GM23338 (cell line): ENCODE measurements at places on chromosomes 2 and 18.
A peak's percentile ranks its signal among the peaks of the same experiment; 100 is the strongest.

DNA sequence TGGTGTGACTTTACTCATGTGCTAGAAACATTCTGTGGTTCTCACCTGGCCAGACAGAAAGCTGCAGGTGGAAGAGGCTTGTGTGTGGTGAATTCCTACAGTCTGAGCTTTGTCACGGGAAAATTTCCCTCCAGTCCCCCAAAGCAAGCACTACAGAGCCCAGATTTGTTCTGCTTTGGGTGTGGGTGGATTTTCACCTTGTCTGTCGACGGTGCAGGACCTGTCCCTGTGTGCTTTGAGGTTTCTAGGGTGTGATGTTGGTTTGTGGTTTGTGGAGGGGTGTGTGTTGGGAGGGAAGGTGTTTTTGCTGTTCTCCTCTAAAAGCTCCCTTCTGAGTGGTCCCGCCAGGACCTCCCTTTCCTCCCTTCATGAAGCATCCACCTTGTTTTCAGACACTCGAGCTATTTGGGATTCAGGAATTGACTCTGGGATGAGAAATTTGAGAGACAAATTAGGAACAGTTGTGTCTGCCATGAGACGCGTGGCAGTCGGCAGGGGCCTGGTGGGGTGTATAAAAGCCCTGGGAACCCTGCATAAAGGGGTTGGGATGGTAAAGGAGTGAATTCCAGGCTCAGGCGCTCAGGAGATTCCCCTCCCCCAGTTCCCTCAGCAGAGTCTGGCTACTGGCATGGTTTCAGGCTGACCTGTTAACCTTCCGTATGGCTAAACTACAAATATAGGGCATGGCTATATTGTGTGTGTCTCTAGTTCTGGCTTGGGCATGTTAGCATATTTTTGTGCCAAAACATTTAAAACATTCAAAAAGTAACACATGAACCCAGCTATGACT, 65.5 kb downstream of the DGKD start:
- DNase-seq = peak; percentile 68

GRCh38 chr2:1400943-1401735, 12.1 kb upstream of the TPO start:
- DNase-seq = no peak

- DNase-seq = peak; percentile 79
Observed at GRCh38 chr2:3179208-3179607, 198.4 kb downstream of the EIPR1 start.

DNA sequence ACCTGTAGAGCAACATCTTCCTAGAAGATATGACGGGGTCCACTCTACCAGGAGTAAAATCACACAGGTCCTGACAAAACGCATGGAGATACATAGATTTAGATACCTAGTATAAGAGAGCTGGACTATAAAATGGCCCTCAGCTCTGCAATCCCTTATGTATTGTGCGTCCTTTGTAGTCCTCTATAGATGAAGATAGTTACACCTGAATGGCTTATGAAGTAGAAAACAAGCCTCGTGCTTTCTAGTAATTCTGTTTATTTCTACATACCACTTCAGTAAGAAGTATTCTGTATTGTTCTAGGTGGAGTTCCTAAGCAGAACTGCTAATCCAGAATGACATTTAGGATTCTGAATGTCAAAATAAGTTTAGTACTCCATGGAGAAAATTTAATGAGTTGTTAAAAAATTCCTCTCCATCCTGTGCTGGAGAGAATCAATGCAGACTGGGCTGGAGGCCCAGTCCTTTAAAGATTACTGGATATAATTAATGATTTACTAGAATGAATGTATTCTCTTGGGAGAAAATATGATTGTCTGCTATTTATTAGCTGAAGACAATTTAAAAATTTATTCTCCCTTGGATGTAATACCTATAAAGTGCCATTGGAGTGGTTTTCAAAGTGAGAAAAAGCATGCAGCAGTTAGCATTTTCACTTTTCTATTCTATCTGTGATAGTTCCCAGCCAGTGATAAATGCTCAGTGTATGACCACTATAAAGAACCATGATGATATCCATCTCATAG, 147.3 kb upstream of the UNC80 start:
- DNase-seq = no peak

- no peak for DNase-seq
Observed at GRCh38 chr2:210009896-210010295, 7.5 kb downstream of the RPE start.

DNA sequence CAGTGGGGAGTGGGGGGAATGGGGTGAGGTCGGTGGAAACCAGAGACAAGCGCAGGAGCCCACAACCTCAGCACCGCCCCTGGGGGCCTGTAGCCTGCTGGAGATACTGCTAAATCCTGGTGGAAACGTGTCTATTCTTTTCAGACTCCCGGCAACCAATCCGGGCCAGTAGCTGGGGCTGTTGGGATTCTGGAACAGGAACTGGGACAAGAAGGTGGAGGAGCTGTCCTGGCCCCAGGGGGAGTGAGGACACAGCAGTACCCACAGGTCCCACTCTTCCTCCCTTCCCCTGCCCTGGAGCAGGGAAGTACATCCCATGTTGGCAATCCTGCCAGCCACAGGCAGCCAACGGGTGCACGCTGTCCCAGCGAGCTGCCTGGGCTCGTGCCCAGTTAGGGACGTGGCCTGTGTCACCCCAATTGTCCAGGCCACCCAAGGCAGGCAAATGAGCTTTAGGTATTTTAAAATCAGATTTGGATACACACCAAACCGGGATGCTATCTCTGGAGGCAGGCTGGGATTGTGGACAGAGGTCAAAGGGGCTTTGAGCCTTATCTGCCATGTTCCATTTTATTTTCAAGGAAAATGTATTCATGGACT, 51.8 kb downstream of the HS1BP3 start:
- DNase-seq = no peak

DNA sequence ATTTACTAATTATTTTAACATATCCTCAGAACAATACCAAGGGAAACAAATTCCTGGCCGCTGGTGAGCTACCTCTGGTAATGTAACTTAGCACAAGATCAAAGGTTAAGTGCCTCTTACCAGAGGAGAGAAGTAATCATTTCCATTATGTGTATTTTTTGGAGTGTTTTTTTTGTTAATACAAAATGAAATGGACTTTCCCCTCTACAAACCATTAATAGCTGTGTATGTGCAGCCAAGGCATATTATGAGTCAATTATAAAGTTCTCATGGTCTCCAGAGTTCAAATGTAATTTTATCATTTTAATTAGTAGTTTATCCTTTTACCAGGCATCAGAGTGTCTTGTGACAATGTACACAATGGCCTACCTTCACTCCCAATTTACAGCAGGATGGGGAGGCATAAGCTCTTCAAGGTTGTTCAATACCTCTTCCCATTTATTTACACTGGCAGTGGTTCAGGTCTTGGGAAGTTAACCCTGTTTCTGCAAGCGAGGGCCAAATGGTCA, 242.2 kb downstream of the TGIF1 start:
- DNase-seq = no peak

- DNase-seq = peak; percentile 77
Observed at GRCh38 chr2:40448476-40449079, 3.3 kb downstream of the SLC8A1 start.

- no peak for DNase-seq
Observed at GRCh38 chr2:39568561-39569006, 97.1 kb upstream of the TMEM178A start.

DNA sequence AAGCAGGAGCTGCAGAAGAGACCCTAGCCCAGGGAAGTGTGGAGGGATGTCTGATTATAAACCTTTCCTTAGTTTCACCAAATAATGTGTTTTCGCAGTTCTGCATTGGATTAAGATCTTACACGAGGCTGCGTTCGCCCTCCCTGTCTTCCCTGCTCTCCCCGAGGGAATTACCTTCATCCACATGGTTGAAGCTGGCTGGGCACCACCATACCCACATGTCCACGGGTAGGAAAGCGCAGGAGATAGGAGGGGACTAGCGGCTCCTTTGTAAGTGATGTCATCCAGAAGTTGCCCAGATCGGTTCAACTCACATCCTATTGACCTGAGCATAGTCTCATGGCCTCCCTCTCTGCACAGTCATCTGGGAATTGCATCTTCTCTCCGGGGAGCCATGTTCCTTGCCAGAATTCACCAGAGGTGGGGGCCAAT, 1.1 kb downstream of the TTL start:
- DNase-seq = peak; percentile 38

- peak; percentile 46 for DNase-seq
Observed at GRCh38 chr2:138502255-138503086, 901 bp downstream of the SPOPL start.

GRCh38 chr2:128623776-128624761, 305.4 kb upstream of the HS6ST1 start:
- DNase-seq = no peak

GRCh38 chr2:41598161-41598894, 449.5 kb upstream of the PKDCC start:
- DNase-seq = no peak

GRCh38 chr18:22816266-22817176, 116.6 kb upstream of the RBBP8 start:
- no peak for DNase-seq

DNA sequence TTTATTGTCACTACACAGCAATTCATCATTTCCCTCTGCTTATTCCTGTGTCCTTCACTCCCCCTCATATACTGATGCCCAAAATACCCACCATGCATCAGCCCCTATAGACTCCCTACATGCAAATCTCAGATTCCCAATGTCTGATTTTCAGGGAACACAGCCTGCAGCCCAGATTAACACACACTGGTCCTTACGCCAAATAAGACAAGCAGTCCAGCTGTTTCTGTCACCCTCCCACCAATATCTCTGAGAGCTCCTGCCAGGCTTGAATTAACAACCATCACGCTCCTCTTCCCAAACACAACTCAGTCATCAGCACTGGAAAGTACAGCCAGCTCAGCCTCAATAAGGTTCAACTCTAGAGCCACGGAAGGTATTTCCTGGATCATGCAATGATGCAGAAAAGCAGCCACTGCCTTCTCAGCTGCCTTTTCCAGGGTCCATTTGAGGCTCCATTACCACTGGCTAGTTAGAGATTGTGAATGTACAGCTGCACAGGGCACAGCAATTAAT, 39.0 kb upstream of the SLC35F5 start:
- no peak for DNase-seq

- no peak for DNase-seq
Observed at GRCh38 chr2:62785216-62785615, 79.7 kb downstream of the EHBP1 start.

GRCh38 chr2:231189571-231190495, 8.6 kb upstream of the ARMC9 start:
- DNase-seq = peak; percentile 57

DNA sequence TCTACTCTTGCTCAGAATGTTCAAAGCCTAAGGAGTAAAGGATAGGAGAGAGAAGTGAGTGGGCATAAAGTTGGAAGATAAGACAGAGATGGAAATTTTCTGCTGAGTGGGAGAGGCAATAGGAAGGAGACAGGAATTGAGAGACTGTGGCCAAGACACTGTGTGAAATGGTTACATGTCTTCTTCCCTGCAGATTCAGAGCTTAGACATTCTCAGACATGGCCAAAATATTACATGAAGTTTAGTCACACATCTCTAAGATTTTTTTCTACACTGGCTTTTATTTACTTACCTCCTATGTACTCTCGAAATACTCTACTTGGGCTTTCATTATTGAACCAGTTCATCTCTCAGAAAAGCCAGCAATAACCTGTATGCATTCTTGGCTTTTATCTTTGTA, 363.0 kb upstream of the FANCL start:
- no peak for DNase-seq

DNA sequence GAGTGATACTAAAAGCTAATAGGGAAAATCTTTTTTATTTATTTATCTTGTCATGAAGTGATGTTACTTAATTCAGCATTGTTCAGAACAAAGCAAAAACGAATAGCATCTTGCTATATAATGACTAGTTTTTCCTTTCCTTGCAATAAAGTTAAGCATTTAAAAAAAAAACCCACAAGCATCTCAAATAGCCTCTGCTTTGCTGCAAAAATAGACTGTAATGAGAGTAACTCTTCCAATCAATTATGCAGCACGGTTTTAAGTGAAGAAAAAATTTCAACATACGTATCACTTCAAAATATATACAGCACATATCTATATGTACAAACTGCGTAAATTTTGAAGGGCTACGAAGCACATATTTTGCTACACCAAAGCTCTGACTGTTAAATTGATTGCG, 153.3 kb upstream of the VRK2 start:
- DNase-seq = no peak

DNA sequence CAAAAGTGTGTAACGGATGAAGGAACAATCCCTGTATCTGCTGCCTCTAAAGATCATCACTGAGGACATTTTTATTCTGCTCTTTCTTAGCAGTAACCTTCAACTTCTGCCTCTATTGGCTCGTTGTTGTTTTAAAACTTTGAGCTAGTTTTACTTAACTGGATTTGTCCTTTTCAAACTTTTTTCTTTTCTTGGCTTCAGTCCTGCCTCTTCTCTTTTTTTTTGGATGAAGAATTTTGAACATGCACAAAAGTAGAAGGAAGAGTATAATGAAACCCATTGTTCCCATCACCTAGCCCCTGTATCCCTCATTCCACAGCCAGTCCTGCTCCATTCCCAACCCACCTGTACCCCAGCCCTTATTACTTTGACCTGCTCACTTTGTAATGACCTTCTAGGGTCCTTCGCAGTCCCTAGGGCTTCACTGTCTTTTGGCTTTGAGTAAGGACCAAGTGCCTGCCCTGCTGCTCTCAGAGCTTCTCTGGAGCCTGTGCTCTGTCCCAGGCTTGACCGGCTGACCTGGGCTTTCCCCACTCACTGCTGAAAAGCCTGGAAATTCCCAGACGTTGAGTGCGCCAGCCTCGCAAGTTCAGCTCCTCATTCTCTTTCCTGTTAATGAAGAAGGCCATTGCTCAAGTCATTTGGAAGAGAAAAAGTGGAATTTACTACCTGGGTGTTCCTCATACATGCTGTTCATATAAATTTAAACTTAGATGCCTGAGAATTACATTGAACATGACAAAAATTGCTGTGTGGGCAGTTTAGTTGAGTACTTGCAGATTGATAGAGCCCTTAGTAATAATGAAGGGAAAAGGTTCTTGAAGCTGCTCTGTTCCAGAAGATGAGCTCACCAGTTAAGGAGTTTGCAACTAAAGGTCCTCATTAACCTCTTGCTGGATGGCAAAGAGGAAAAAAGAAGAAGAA, 149.3 kb upstream of the ALPP start:
- DNase-seq = no peak

GRCh38 chr2:136057023-136057801, 60.7 kb downstream of the CXCR4 start:
- DNase-seq = no peak

GRCh38 chr2:224799691-224800090, 83.5 kb upstream of the CCDC195 start:
- DNase-seq = no peak

- no peak for DNase-seq
Observed at GRCh38 chr18:10169064-10169562, 255.3 kb downstream of the VAPA start.

GRCh38 chr18:32529722-32530420, 59.2 kb upstream of the GAREM1 start:
- DNase-seq = no peak

DNA sequence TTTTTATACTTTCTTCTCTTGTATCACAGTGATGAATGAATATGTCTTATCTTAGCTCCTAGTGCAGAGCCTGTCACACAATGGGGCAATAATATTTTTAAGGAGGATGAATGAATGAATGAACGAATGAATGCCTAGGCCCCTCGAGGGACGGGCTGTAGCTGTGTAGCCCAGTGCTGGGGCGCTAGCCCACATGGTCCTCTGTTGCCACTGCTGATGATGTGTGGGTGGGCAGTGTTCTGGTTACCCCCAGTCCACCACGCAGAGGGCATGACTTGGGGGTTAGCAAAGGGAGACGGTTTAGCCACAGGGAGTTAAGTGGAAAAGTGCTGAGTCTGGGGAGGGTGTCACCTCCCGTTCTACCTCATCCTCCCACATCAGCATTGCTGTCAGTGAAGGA, 134.2 kb downstream of the SMAD7 start:
- no peak for DNase-seq

GRCh38 chr2:70132244-70133126, 45.2 kb downstream of the PCBP1 start:
- no peak for DNase-seq
